Right kidney (tissue), 9 donors: ENCODE measurements at places on chromosomes 12 and 14.
A peak's percentile ranks its signal among the peaks of the same experiment; 100 is the strongest.

DNA sequence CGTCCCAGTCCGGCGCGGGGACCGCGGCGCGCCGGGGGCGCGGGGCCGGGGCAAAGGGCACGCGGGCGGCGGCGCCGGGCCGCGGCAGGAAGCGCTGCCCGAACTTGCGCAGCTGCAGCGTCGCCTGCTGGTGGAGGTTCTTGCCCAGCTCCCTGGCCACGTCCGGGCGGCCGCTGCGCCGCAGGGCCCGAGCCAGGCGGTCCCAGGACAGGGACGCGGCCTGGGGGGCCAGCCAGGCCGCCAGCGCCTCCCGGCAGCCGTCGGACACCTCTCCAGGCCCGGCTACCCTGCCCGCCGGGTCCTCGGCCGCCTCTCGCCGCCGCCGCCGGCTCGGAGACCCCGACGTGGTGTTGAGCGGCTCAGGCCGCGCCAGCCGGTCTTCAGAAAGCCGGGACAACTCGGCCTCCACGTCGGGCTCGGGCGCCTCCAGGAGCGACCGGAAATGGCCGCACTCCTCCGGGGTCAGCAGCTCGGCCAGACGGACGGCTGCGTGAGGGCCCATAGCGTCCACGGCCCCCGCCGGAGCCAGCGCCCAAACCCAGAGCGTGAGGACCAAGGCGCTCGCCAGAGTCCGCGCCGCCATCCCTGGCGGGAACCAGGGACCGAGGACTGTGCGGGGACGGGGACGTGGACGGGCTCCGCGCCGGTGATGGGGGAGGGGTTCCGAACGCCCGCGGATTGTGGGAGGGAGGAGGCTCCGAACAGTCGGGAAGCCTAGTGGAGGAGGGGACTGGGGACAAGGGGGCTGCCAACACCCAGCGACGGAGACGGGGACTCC lies 34.0 kb downstream of the FIGNL2 start:
- DNase-seq = peak; percentile 89

- no peak for DNase-seq
Observed at GRCh38 chr12:3442397-3442796, 48.6 kb upstream of the PRMT8 start.

- DNase-seq = peak; percentile 28
Observed at GRCh38 chr14:72478471-72478893, 415.4 kb downstream of the DPF3 start.

- DNase-seq = no peak
Observed at GRCh38 chr12:29208060-29208459, 59.0 kb downstream of the FAR2 start.

GRCh38 chr12:102483466-102483865 lies 3.1 kb upstream of the IGF1 start:
- no peak for DNase-seq

GRCh38 chr12:19846574-19846973 lies 407.3 kb downstream of the AEBP2 start:
- DNase-seq = no peak

DNA sequence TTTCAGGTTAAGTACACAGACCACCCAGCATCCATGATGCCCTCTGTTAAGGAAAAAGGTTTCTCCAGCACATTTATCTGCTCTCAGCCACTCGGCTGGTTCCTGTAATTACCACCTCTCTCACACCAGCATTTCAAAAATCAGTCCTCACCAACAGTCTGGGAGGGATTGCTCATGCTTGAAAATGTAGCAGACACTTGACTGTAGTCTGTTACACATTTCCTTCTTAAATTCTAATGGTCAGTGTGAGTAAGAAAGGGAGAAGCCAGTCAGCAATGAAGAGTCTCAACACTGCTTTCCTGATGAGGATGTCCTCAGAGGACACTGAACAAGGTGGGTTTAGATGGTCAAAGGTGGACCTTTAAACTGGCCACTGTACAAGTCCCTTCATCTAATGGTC lies 6.0 kb downstream of the ZBTB39 start:
- DNase-seq = no peak

DNA sequence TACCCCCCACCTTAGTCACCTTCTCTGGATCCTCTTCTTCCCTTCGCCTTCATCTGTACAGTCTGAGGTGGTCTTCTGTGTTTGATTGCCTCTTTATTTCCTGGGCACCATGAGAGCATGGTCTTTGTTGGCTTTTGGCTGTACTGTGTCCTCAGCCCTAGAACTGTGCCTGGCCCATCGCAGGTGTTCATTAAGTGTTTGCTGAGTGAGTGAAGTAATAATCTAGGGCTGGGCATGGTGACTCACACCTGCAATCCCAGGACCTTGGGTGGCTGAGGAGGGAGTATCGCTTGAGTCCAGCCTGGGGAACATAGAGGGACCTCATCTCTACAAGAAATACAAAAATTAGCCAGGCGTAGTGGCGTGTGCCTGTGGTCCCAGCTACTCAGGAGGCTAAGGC lies 13.9 kb downstream of the ALDH2 start:
- DNase-seq = no peak

- DNase-seq = peak; percentile 32
Observed at GRCh38 chr12:26028953-26029735, 70.7 kb downstream of the RASSF8 start.

DNA sequence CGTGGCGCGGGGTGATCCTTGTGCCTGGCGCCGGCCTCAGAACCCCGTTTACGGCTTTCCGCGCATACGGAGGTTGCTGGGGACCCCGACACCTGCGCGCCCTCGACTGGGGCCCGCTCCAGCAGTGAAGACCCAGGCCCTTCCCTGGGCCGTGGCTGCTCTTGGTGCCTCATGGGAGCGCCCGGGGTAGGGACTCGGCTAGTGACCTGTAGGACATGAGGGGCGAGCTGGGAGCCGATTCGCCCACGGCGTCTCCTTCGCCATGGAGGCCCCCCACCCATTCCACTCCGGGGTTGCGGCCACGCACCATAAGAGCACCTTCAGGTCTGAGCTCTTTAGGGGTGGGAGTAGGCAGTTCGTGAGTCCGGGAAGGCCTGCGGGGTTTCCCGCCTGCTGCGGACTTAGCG lies 14.2 kb upstream of the PAX9 start:
- no peak for DNase-seq

DNA sequence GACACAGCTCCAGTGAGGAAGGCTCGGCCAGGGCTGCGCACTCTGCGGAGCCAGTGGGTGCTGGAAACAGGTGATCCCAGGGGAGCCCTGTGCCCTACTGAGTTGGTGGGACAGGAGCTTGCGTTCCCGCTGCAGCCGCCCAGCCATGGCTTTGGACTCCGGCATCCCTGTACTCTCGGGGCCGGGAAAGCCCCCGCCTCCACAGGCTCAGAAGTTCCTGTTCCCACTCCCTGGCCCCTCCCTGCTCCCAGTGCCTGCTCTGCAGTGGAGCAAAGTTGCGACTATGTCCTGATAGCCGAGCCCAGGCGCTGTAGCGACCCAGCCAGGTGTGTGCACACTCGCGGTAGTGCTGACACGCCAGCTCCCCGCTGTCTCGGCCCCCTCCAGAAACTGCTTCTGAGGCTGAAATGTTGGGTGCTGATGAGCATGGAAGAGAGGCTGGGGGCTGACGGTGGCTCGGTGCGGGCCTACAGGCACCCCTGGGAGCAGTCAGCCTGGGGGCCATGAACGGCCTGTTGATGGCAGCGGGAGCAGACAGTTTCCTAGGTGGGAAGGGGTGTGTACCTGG lies 344.6 kb upstream of the MGAT4C start:
- DNase-seq = no peak

- DNase-seq = no peak
Observed at GRCh38 chr12:60475825-60476224, 880.0 kb downstream of the SLC16A7 start.

- no peak for DNase-seq
Observed at GRCh38 chr12:70964867-70965510, 44.5 kb upstream of the PTPRR start.

DNA sequence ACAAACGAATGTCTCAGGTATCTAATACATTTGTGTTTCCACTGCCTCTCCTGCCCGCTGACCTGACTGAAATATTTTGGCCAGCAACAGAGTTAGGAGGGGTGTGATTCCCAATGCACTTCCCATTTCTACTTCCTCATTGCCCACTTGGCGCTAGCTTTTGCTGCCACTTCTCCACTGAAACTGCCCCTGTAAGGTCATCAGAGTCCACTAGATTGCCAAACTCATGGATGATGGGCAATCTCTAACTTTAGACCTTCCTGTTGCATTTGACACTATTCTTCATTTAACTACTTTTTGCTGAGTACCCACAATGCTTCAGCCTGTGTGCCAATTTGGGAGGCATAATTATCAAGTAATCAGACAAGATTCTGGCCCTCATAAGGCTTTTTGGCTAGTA lies 40.8 kb downstream of the GPR65 start:
- DNase-seq = no peak

- DNase-seq = no peak
Observed at GRCh38 chr14:106875503-106875902, 1349.1 kb downstream of the TMEM121 start.

GRCh38 chr14:69475194-69475818 lies 9.2 kb upstream of the PLEKHD1 start:
- no peak for DNase-seq

GRCh38 chr14:30440961-30441360 lies 118.0 kb upstream of the G2E3 start:
- no peak for DNase-seq

GRCh38 chr12:46050805-46051204 lies 60.4 kb upstream of the SCAF11 start:
- DNase-seq = no peak

DNA sequence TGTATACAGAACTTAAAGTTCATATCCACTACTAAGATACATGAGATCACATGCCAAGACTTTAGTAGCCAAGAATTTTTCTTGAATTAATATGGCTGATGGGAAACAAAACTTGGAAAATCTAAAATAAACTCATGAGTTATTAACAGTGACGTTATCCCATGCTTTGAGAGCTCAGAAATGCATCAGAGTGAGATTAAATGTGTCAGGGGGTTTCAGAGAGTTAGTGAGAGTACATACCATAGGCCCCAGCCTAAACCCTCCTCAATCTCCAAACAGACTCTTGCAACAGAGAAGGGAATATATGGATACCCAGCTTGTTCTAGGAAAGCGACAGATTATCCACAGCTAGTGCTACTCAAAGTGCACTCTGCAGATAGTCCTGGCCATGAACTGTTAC lies 19.3 kb downstream of the SLC35F4 start:
- no peak for DNase-seq

DNA sequence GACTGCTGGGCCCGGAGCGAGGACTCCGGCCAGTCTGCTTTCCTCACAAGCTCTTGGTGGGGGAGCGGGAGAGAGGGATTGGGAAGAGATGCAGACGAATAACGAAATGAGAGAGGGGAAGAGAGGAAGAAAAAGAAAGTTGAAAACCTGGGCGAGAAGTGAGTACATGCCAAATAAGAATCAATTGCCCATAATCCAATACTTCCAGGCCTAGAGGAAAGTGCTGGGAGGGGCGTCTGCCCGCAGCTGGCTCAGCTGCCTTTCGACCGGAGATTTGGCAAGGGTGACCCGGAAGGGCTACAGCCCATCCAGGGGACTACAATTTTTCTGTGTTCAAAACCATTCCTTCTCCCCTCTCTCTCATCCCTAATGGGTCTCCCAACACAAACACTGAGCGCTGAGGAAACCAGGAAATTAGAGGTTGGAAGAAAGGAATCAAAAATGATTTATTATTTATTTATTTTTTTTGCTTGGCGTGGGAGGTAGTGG lies 4.9 kb downstream of the NKX2-1 start:
- DNase-seq = no peak
